Hypothalamus (tissue), 51 donors: ENCODE measurements at places on chromosomes 12 and 14.

GRCh38 chr14:87066221-87066817, 926.7 kb downstream of the GALC start:
- no peak for DNase-seq

- no peak for DNase-seq
Observed at GRCh38 chr14:61113561-61114225, 132.6 kb downstream of the SLC38A6 start.

GRCh38 chr12:13000616-13000924, 505 bp upstream of the HEBP1 start:
- no peak for DNase-seq

- DNase-seq = no peak
Observed at GRCh38 chr14:67526676-67527459, 6.2 kb upstream of the PLEKHH1 start.

- no peak for DNase-seq
Observed at GRCh38 chr14:32203928-32204357, 874 bp upstream of the RNU6-8 start.

DNA sequence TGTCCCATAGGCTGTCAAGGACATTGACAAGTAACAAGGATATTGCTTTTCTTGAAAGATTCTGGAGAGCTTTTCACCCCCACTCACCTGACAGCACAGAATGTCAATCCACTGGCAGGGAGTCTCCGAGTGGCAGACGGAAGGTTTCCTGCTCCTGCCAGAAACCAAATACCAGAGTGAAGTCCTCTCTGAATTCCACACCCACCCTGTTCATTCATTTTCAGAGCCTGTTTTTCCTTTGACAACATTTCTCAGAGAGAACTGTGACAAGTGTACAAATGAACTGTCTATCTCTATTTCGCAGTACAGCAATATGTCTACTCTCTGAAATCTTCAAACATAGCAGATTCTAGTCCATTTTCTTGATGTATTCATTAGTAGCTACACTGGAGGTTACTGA, 26.2 kb upstream of the BICD1 start:
- DNase-seq = no peak

- no peak for DNase-seq
Observed at GRCh38 chr14:53156238-53156637, 3.1 kb upstream of the DDHD1 start.

GRCh38 chr12:52081263-52081733, 1.8 kb downstream of the SMIM41 start:
- no peak for DNase-seq

GRCh38 chr12:65902500-65902899, 78.2 kb downstream of the HMGA2 start:
- DNase-seq = no peak

DNA sequence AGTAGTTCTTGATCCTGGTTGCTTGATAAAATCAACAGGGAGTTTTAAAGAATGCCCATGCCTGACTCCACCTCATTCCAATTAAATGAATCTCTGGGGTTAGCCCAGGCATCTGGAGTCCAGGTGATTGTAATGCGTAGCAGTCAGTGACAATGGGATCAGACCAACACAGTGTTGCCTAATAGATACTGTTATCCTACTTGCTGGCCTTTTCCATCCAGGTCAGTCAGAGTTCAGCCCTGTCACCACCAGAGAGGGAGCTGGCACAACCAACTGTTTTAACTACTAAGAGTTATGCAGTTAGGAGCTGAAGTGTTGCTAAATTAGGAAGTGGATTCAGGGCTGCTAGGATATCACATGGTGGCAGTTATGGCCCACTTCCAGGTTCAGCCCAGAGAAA, 107.1 kb downstream of the GPR135 start:
- no peak for DNase-seq

GRCh38 chr14:106141242-106142220, 615.1 kb downstream of the TMEM121 start:
- no peak for DNase-seq

DNA sequence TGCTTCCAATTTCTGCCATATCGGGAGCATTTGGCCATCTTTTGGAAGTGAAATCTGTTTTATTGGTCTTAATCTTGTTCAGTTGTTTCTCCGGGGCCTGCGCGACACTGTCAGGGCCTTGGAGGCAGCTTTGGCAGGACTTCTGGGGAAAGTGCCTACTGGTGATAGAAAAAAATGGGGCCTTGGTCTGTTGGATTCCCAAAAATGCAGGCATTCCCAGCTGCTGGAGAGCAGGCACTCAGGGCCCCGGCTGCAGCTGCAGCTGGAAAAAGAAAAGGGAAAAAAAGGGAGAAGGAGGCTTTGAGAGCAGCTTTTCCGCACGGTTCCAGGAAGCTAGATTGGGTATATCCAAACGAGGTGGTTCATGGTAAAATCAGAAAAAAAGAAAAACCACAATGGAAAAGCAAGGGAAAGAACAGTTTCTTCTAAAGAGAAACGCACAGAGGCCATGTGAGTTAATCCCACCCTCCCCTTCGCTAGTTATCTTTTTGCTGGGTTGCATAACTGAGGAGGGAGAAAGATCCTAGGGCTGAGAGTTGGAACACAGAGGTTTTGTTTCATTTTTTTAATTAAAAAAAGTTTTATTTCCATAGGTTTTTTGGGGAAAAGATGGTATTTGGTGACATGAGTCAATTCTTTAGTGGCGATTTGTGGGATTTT, 134.7 kb upstream of the RFLNA start:
- DNase-seq = no peak

DNA sequence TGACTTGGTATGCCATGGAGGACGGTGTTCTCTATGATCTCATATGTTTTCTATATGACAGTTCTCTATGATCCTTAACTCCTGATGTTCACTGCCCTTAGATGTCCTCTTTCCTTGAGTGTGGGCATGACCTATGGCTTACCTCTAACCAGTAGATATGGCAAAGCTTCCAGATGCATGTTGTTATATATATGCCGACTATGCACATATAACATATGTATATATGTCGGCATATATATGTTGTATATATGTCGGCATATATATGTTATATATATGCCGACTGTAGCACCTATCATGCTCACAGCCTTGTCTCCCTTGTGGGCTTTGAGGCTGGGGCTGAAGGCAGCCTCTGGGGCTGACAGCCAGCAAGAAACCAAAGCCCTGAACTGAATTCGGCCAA, 106.0 kb downstream of the GRIP1 start:
- DNase-seq = no peak

- no peak for DNase-seq
Observed at GRCh38 chr14:93804654-93805053, 16.4 kb upstream of the PRIMA1 start.

DNA sequence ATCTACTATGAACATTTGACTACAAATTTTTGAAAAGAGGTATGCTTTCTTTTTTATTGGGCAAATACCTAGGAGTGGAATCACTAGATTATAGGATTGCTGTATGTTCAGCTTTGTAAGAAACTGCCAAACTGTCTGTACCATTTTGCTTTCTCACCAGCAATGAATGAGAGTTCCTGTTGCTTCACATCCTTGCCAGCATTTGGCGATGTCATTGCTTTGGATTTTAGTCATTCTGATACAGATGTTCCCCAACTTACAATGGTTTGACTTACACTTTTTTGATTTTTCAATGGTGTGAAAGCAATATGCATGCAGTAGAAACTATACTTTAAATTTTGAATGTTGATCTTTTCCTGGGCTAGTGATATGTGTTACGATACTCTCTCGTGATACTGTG, 328.7 kb downstream of the RAD51B start:
- DNase-seq = no peak
